ENCODE measurements at places on chromosomes 4 and X.

GRCh38 chrX:97389761-97390192 is 506.1 kb downstream of the RPA4 start:
- no peak for DNase-seq

- DNase-seq = no peak
Measured at GRCh38 chr4:56128213-56128612, 179.5 kb downstream of the CEP135 start.

DNA sequence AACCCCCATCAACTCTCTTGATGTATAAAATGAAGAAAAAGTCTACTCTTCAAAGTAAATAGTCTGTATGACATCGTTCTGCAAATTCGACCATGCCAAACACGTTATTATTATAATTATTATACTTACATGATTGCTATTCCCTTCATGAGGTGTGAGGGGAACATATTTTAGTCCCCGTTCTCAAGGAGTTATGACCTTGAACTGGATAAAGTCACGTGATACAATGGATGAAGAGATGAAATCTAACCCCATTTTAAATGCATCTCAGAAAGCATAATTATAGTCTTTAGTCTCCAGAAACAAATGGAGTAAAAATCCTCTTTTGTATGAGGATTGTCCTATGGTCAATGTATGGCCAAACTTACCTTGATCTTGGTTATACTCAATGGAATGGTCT is 250.3 kb downstream of the HS3ST1 start:
- DNase-seq = no peak

DNA sequence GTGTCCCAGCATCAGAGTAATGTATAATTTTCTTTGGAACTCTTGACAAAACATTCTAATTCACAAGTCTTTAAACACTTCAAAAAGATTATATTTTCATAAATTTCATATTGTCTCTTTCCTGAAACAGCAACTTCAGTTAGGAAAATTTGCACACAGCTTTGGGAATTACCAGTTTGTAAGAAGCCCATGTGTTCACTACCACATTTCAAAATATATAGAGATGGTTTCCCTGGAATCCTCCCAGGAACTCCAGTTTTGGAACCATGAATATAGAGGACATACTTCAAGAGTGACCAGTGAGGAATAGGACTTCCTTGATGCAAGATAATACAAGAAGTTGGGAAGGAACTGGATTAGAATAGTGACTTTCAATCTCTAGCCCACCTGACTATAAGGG is 28.7 kb upstream of the HPGDS start:
- DNase-seq = no peak

DNA sequence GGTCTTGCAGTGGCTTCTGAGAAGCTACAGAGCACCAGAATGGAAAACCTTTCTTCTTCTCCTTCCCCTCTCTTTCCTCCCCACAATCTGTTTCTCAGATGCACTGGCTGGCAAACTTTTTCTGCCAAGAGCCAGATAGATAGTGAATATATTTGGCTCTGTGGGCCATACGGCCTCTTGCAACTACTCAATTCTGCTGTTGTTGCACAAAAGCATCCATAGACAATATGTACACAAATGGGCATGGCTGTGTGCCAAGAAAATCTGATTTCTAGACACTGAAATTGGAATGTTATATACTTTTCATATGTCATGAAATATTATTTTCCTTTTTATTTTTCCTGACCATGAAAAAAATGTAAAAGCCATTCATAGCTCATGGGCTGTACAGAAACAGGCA is 3.1 kb downstream of the PHEX start:
- no peak for DNase-seq

DNA sequence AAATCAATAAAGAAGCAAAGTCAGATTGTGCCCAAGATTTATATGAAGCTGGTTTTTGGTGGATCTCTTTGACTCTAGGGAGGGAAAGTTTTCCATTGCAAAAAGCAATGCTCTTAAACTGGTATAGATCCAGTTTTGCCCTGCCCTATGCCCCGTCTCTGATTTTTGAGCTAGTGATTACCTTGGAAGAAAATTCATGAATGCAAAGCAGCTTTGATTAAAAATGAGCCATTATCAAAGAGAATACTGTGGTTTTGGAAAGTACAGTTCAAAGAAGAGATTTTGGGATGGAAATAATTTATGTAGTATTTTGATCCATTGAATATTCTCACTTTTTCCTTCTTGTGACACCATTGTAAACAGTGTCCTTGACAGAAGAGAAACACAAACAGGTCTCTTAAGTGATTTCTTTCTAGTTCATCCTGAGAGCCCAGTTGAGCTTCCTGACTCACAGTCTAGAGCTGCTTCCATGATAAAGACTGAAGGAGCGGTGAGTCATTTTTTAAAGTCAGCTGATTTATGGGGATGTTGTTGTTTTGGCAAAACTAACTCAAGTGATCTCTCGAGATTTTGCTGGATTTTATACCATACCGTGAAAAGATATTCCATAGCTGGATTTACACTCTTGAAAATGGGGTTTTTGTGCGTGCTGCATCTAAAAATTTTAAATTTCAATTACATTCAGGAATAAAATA is 76.7 kb downstream of the AFF1 start:
- DNase-seq = peak; percentile 88

GRCh38 chrX:40422021-40422420 is 158.7 kb upstream of the ATP6AP2 start:
- DNase-seq = no peak

GRCh38 chr4:183627979-183628588 is 30.9 kb downstream of the RWDD4 start:
- no peak for DNase-seq

- DNase-seq = no peak
Measured at GRCh38 chrX:69291116-69291515, 125.9 kb upstream of the PJA1 start.

- no peak for DNase-seq
Measured at GRCh38 chr4:118941149-118941548, 52.5 kb downstream of the SYNPO2 start.

GRCh38 chrX:18076434-18076833 is 144.3 kb downstream of the BEND2 start:
- DNase-seq = no peak

DNA sequence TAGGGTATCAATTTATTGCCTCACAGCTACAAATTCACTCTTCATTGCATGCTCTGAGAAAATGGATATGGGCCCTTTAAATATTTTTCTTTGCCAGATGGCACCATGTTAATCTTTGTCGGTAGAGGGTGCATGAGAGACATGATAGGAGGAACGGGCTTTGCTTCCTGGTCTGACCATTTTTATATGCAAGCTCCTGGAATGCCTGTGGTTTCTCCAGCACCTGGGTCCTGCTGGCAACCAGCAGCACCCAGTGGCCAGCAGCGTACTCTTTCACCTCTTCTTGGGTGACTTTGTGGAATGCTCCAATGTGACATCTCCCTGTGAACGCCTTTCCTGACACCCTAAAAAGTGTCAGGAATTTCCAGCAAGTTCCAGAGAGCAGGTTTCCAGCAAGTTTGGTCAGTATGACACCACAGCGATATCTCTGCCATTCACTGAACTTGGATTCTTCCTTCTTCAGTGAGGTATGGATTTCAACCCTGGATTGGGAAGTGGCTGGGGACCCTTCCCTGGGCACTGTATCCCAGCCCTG is 140.3 kb upstream of the PGRMC2 start:
- DNase-seq = no peak

DNA sequence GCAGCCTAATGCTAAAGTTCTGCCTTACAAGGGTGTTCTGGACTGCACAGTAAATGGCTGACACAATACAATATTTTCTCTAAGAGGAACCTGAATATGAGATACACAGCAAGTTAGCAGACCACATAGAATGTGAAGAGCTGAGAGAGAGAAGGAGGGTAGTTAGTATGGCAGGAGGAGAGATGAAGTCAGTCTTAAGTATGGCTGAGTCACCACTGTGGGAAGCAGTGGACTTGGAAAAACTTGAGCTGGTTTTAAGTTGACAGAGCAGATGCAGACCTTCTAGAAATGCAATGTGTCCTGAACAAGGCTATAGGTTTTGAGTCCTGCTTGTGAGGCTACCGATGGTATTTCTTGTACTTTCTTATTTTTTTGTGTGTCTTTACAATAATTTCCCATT is 172.5 kb downstream of the SH2D1A start:
- no peak for DNase-seq

GRCh38 chr4:132334081-132334480 is 815.0 kb upstream of the PCDH10 start:
- no peak for DNase-seq

GRCh38 chr4:108143515-108143914 is 25.2 kb downstream of the LEF1 start:
- DNase-seq = no peak

GRCh38 chr4:2451821-2452785 is 16.8 kb upstream of the RNF4 start:
- no peak for DNase-seq

GRCh38 chrX:139738581-139738980 is 30.6 kb upstream of the MCF2 start:
- DNase-seq = no peak

GRCh38 chr4:84497504-84498202 is 1.4 kb downstream of the NKX6-1 start:
- no peak for DNase-seq

- no peak for DNase-seq
Measured at GRCh38 chr4:1593458-1593857, 90.7 kb downstream of the FAM53A start.

- no peak for DNase-seq
Measured at GRCh38 chr4:166308647-166309046, 435.6 kb downstream of the TLL1 start.

DNA sequence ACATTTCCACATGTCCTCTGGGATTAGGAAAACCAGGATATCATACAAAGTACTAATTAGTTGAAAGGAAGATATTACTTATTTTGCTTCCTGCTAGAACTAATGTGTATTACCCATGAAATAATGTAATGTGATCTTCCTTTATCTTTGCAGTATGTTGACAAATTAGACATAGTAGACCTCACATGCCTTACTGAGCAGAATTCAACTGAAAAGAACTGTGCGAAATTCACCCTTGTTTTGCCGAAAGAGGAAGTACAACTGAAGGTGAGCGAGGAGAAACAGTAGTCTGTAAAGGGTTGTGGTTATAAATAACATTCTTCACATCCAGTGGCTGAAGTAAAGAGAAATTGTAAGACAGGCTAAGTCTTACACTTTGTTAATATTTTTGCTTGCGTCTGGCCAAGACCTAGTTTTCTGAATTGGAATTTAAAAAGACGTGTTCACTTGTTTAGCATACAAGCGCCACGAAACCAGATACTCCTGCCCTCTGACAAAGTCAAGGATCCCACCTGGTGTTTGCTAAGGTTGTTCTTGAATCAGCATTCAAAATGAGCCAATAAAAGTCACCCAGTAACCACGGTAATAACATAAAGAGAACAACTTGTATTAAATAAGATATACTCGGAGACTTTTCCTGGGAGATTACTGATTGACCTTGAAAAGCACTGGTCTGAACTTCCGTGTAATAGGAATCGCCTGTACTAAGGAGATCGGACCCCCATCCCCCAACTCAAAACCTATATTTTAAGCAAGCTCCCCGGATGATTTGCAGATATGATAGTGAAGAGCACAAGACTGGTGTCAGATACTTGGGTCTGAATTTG is 16.9 kb downstream of the STAP1 start:
- peak; percentile 85 for DNase-seq

DNA sequence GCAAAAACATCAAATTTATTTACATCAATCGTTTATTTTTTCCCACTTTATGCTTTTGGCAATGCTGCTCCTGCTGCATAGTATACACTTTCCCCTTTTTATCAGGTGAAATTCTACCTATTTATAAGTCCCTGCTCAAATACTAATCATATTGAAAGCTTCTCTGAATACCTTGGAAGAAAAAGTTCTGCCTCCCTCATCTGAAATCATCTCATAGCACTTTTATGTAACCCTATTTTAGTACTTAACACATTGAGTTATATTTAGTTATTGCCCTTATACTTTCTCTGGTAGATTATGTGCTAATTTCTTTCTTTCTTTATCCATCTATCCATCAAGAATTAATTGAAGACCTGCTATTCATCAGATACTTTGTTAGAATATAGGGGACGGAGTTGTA is 1.1 kb upstream of the WDR17 start:
- DNase-seq = no peak

DNA sequence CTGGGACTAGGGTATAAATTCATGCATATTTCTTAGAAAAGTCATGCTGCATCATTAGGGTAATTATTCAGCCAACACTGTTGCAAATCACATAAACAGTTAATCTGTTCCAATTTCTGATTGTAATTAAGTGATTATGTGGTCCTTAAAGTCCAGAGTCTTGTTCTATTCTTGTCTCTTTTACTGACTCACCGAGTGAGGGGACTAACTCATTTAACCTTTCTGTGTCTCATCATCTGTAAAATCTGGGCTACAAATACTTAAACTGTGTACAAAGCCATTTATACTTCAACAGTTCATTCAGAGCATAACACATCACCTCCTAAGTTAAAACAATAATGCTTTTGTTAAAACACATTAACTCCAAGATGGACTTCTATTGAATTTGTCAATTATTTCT is 65.4 kb upstream of the KLHL13 start:
- DNase-seq = no peak

DNA sequence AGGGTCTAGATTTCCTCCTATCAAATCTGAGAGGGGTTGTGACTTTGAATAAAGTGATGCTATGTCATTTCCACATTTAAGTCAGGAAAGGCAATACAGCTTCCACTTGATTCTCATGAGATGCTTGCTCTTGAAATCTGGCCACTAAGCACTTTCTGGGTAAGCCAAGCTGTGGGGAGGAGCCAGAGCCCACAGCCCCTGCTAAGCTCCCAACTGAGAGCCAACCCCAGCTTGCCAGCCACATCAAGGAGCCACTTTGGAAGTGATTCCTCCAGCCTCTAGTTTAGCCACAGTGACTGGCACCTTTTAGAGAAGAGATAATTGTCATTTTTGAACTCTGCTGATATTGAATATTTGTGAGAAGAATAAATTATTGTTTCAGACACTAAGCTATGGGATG is 1441.5 kb upstream of the IGFBP7 start:
- DNase-seq = no peak

- no peak for DNase-seq
Measured at GRCh38 chr4:47493238-47494123, 8.4 kb downstream of the ATP10D start.

DNA sequence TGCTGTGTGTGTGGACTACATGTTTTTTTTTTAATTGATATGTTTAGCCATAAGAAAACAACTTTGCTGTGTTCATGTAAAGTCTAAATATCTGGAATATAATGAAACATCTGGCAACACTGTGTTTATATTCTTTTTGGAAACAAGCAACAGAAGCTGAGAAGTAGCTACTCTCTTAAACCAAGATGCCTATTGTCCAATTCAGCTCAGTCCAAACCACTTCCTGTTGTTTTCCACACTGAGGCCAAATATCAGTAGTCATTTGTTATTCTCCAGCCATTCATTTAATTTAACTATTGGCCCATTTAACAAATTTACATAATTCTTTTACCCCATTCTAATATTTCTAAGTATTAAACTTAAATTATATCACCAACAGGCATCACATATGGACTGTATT is 903.0 kb upstream of the SLIT2 start:
- DNase-seq = no peak

GRCh38 chrX:79270401-79270800 is 96.7 kb downstream of the ITM2A start:
- no peak for DNase-seq

GRCh38 chr4:53508446-53508845 is 82.8 kb downstream of the LNX1 start:
- no peak for DNase-seq

Data from bone marrow (tissue), 2 donors.